Stimulated activated CD8-positive, alpha-beta memory T cell treated with anti-CD3 and anti-CD28 coated beads, Interleukin-7, amount 100 ng/mL, for 48 hours (primary cell): ENCODE measurements at places on chromosomes 5 and 9.

DNA sequence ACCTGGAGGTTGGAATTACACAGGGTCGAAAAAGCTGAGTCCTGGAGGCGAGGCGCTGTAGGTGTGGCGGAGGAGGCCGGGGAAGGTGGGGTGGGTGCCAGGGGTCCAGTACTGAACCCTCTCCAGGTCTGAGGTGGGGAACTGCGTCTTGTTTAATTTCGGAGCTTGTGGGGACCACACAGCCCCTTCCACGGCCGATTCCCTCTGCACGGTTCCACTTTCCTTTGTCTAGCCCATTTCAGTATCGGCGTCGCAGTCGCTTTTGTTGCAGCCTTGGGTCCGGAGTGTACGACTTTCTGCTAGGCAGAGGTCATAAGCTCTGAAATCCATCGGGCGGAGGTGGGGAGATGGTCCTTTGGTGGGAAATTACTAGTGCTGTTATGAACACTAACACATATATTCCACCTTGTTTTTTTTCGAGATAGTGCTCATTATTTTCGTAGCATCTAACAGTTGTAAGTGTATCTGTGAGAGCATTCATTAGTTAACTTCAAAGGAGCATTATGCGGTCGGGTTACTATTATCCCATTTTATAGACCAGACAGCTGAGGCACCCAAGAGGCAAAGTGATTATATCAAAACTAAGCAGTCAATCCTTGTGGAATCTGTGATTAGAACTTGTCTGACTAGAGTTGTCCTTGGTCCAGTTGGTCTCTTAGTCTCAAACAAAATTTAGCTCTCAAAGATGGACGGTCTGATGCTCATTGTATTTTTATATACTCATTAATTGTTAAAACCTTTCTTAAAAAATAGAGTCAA, 737 bp downstream of the RNF180 start:
- no peak for DNase-seq

GRCh38 chr9:16010221-16010620, 457.4 kb downstream of the CCDC171 start:
- no peak for DNase-seq

DNA sequence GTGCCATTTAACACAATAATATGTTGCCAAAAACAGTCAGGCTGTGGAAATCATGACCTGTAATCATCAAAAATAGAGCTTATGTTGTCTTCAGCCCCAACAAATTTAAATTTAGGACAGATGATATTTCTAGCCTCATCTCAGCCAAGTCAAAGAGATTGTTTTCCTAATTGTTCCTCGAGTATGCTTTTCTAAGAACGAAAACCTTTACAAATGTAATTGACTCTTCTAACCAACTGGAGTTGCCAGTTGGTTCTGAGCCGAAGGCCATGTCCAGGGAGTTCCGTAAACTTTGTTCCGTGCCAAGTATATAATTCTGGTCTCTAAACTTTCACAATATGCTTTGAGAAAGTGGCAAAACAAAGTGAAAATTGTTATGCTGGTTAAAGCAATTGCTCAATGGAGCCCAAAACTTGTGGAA, 160.8 kb downstream of the CEMIP2 start:
- no peak for DNase-seq

GRCh38 chr5:129398026-129398678, 61.9 kb upstream of the ADAMTS19 start:
- DNase-seq: no peak

GRCh38 chr5:87164409-87164808, 103.3 kb upstream of the RASA1 start:
- DNase-seq: no peak

GRCh38 chr5:21212026-21212425, 1224.0 kb upstream of the CDH18 start:
- DNase-seq: no peak

DNA sequence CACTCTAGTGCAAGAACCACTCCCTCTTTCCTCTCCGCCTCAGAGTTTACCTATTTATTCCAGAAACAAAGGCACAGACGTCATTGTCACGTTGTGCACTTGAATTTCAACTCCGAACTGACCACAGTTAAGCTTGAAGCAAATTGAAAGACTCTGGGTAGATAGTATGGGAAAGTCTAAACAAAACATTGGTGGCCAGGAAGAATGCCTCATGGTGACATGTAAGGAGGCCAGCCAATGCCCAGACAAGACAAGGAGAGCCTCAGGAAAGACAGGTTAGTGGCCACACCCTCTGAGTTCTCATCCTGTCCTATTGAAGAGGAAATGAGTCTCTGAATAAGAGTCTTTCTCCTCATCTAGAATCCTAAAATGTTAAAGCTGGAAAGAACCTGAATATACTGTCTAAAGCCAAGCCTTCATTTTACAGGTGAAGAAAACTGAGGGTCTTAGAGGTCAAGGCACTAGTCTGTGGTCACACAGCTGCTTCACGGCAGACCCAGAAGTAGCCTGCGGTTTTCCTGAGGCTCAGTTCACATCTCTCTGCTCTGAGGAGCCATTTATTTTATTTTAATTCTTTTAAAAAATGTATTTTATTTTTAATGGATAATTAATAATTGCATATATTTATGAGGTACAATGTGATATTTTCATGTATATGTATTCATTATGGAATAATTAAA, 30.2 kb downstream of the ZFAND5 start:
- no peak for DNase-seq

- DNase-seq: no peak
Observed at GRCh38 chr9:100222674-100223073, 123.6 kb downstream of the INVS start.

DNA sequence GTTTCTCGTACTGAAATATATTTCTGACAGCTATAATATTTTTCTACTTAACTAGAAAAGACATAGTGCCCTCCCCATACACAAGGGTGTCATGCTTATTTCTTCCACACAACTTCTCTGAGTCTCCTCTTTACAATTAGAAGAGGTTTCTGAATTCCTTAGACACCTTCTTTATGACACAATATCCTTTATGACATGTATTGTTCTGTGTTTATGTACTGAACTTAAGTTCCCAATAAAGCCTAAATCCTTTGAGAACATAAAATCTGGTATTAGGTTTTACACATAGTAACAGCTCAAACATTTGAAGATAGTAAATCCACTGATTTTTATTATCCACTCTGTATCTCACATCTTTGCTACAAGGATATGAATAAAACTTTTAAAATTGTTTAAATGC, 32.5 kb downstream of the GRAMD2B start:
- no peak for DNase-seq

DNA sequence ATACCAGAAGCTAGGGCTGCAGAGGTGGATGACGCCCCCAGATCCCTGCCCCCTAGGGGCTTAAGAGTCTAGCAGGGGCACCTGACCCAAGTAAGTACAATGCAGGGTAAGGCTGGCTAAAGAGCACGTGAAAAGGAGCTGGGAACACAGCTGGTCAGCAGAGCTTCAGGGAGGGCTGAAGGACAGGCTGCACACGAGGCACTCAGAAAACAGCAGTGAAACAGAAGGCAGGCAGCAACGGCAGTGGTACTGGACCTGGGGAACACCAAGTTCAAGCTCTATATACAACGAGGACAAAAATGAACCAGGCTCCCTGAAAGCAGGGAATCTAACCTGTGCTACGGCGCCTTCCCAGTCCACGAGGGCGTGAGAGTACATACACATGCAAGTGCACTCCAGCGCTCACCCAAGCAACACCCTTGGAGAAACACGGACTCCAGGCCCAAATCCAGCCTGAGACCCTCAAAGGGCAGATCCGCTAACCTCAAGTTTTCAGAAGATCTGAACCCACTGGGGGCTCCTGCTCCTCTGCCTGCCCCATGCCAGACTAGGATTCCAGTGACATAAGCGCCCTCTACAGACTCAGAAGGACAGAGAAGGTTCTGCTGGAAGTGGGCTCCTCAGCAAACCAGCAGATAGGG, 57.4 kb downstream of the PSMB7 start:
- DNase-seq: no peak

DNA sequence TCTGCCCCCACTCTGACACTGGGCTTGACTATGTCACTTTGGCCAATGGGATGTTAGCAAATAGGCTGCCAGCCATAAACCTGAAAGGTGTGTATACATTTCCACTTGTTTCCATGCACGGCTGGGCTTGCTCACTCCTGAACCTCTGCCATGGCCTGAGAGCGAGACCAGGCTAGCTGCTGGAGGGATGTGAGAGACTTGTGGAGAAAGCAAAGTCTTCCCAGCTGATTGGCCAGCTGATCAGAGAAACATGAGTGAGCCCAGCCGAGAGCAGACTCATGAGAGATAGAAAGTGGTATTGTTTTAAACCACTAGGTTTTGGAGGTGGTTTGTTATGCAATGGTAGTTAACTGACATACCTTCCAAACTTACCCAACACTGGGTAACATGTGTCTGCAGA, 13.9 kb downstream of the FAM193B start:
- DNase-seq: no peak

GRCh38 chr9:126439402-126439765, 112.8 kb downstream of the MVB12B start:
- no peak for DNase-seq

DNA sequence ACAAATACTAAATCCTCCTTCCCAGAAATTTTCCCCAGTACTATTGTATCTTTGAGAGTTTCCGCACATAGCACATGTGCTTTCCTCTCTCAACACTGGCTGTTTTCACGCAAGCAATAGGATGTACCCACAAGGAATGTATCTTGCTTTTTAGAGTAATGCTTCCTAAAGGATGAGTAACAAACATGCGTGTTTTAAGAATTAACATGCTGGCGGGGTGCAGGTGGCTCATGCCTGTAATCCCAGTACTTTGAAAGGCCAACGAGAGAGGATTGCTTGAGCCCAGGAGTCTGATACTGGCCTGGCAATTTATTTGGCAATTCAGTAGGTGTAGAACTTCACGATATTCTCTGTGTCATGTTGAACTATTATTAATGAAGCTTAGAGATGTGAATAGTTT, 4.6 kb downstream of the RUFY1 start:
- DNase-seq: no peak

- DNase-seq: no peak
Observed at GRCh38 chr5:115456539-115457040, 88.0 kb downstream of the FEM1C start.

DNA sequence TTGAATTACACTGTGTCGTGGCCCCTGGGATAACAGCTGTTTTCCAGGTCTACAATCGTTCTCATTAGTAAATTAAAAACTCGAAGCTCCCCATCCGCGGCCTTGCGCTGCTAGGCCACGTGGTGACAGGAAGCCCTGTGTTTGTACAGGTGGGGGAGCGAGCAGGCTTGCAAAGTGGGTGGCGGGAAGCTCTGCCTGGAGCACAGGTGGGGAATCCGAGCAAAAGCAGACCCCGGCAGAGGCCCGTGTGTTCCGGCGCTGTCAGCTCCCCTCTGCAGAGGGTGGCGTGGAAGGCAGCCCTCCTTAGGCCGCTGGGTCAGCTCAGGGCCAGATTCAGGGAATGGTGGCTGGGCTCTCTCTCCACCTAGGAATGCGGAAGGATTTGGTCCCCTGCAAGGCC, 59.5 kb upstream of the ERCC6L2 start:
- no peak for DNase-seq

GRCh38 chr9:68446836-68447235, 90.4 kb downstream of the PGM5 start:
- DNase-seq: no peak

DNA sequence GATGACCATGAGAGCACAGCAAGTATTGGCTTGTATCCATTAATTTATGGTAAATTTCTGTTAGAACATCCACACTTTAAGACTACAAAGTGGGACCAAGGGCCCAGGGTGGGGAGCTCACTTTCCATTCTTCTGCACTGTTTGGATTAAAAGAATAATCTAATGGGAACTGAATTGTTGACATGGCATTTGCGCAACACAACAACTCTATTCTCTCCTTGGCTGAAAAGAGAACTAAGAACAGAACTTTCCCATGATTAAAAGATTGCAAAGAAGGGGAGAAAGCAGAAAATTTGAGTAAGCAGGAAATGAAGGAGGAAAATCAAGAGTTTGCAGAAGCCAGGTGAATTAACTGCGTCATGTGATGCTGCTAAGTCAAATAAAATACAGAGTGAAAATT, 143.4 kb downstream of the HINT1 start:
- DNase-seq: no peak

- no peak for DNase-seq
Observed at GRCh38 chr5:168779333-168779732, 200.2 kb upstream of the PANK3 start.

DNA sequence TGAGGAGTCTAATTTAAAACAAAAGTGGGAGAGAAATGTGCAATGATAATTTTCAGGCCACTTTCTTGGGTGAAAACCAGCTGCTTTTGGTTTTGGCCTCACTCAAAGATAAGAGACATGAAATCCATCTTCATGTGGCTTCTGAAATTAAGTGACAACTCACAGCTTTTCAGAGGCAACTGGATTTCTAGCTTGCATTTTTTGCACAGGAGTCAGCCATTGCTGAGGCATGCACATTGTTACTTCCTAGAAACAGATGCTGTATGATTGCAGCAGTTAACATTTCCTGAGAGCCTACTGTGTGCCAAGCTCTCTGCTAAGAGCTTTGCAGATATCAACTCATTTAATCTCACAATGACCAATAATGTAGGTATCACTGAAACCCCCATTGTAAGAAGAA, 562.6 kb downstream of the NR2F1-AS1 start:
- no peak for DNase-seq

- DNase-seq: no peak
Observed at GRCh38 chr9:14881006-14881405, 29.2 kb downstream of the FREM1 start.

- no peak for DNase-seq
Observed at GRCh38 chr5:57863661-57864060, 381.1 kb upstream of the ACTBL2 start.

- no peak for DNase-seq
Observed at GRCh38 chr9:89629081-89629976, 24.5 kb downstream of the GADD45G start.

GRCh38 chr9:127537014-127537413, 75.1 kb upstream of the STXBP1 start:
- DNase-seq: no peak

DNA sequence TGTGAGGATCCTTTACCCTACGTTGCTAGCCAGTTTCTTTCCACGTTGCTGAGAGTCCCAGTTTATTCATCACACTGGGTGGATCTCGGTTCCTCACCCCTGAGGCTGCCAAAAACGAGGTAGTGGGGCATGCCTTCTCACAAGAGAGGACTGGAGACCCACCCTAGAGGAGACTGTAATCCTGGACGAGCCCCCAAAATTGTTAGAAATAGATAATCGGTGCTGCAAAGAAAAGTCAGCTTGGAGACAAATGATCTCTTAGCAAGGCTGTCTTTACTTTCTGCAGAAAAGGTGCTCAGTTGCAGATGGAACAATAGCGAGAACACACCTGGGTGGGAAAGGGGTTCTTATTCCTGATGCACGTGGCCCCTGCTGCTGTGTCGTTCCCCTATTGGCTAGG, 101.8 kb downstream of the TMEM167A start:
- DNase-seq: no peak

DNA sequence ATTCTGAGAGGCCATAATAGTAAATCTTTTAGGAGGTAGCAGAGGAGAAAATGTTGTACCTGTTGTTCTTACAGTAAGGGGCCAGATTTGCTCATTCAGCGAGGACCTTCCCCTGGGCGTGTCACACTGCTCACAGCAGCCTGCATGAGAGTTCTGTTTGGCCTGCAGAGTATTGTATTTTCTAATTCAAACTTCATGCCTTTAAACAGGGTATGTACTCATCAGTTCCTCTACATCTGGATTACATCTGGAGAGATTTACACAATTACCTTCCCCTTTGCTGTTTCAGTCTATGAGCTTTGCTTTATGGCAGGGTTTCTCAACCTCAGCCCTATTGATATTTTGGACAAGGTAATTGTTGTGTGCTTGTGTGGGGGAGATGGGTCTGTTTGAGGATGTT, 170.9 kb upstream of the STK32A start:
- no peak for DNase-seq
